Fibroblast of skin of scalp (primary cell): ENCODE measurements at places on chromosomes 11 and 22.

GRCh38 chr11:79090191-79090705 is 350.6 kb downstream of the TENM4 start:
- no peak for DNase-seq

GRCh38 chr11:42253156-42253555 is 793.7 kb upstream of the LRRC4C start:
- no peak for DNase-seq

DNA sequence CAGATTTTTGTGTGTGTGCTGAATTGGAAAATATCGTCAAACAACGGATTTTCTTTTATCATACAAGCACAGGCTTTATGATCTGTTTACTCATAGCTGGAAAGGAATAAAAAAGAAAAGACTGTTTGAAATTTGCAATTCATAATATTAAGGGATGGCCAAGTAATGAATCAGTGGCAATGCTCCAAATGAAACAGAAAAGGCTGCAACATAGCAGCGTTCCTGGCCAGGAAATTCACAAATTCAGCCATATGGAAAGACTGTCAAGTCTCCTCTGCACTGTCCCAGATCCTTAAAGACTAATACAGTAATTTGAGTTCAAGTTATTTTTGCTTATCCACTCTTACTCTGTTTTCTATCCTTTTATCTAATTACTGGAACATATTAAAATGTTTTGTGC is 98.2 kb downstream of the MSANTD4 start:
- peak; percentile 51 for DNase-seq

DNA sequence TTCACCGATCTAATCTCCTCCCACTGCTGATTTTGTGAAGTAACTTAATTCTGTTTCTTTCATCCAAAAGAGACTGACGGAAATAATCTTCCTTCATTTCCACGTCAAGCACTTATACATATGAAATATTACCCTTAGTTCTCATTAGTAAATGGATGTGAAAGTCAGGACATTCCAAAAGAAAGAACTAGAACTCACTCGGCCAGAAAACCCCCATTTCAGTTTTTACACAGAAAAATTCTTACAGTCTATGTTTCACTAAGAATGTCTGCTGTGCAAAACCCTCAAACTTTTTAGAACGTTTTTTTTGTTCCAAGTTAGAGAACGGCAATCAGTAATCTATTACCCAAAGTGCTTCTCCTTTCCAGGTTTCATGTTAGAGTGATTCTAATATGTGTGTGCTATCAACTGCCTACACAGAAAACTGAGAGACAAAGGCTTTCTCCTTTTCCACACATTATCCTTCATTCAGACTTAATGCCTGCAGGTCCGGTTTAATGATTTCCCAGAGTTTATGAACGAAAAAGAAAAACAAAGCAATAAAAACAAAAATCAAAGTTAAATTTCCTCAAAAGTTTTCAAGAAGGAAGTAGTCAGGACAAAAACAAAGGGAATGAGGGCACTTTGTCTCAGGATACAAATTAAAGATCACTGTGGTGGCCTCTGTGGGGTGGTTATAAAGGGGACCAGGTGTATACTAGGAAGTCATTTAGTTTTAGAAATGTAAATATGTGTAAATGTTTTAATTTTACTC is 11.3 kb upstream of the SESN3 start:
- no peak for DNase-seq

DNA sequence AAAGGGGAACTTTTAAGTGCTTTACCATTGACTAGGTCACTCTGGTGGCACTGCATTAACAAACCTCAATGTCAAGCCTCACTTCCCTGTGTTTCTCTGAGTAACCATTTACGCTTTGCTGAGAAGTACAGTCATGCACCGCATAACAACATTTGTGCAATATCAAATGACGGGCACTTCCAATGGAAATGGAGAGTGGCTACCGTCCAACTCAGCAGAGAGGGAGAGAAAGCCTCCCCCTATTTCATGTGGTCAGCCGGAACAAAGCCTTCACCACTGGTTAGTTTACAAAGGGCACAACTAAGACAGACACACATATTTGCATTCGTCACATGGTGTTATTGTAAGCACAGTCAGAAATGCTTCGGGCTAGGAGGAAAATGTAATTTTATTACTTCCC is 117.3 kb downstream of the RASSF10 start:
- peak; percentile 58 for DNase-seq

DNA sequence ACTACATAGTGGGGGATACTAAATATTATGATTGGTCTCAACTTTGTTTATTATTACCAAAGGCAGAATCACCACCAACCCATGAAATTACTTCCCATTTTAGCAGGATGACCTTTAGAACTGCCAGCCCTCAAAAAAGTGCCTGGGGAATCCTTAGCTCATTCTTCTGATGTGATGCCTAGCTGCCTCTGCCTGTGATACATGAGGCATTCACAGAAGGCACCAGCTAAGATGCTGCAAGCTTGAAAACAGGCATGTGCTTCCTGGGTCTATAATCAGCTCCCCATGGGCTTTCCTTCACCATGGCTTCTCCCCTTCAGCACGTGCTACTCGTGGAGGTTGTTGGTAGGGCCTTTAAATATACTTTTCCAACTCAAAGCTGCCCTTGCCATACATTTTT is 50.4 kb upstream of the ARHGAP20 start:
- DNase-seq, result peak; percentile 63

GRCh38 chr11:97158243-97158642 is 768.4 kb downstream of the JRKL start:
- DNase-seq, result no peak

- DNase-seq, result no peak
Measured at GRCh38 chr11:111417011-111417765, 38.1 kb upstream of the POU2AF1 start.

GRCh38 chr22:44409974-44410316 is 88.1 kb downstream of the RTL6 start:
- no peak for DNase-seq
